ENCODE measurements at places on chromosomes 13 and 19.

DNA sequence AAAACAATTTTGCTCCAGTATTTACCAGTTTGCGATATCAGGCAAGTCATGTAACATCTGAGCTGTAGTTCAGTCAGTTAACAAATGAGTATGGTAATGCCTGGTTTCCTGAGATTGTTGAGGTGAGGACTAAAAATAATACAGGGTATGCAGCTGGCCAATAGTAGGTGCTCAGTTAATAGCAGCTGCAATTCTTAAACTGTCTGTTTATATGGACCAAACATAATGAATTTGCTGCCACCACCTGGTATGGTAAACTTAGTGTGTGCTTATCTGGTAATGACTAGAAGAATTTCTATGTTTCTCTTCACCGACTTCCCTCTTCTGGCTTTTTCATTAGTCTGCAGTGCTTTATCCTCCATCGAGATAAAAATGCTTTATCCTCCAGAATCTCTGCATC is 9.1 kb downstream of the ZMYM2 start:
- DNase-seq = no peak

DNA sequence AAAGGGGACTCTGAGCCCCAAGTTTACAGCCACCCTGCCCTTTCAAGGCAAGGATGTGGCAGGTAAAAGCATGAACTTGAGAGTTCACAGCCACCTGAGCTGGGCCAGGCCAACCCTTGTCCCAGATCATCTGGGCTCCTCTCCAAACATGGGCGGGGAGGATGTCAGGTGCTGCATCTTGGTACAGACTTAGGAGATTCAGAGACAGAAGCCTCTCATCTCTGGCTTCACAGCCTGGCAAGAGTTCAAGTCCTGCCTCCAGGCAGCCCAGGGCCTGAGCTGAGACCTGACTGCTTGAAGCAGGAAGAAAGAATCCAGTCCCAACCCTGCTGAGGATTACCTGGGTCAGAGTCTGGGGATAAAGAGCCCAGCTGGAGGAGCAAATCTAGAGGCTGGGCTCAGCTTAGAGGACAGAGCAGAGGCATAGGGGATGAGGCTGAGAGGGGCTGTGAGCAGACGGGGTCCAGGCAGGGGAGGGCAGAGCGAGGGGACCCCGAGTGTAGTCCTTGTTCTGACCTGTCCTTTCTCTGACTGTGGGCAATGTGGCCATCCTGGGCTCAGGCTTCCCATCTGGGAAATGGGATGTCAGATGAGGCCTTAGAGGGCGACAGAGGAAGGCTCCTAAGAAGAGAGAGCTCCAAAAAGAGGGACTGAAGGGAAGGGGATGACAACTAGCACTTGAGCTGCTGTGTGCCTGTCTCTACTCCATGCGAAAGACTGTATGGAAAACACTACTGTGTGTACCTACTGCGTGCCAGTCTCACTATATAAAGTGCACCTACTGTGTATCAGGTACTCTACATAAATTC is 6.6 kb upstream of the OR10H5 start:
- DNase-seq = no peak

DNA sequence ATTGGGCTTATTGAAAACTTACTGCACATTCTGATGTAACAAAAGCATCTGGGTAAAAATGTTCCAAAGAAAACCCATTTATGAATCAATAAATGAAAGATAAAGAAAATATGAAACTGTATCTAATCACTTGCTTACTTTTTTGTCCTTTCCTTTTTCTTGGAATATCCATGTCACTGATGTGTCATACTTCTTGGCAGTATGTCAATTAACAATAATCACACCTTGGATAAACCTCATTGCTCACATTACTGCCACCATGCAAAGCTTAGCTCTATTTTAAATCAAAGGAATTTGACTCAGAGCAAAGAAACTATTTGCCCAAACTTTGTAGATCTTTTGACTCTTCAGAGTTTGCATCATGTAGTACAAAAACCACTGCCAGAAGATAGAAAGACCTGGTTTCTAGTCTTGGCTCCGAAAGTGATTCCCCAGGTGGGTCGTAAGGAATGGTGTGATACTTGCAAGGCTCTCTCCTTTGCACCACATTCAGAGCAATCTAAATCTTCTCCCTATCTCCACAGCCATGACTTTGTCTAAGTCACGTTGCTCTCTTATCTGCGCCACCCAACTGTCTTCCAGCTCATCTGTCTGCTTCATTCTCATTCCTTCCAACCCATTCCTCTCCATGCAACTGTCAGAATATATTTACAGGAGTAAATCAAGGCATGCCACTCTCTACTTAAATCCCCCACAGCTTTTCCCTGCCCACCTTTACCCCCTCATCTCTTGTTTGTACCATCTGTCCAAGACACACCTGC is 311.9 kb downstream of the COG6 start:
- DNase-seq = no peak

- DNase-seq = no peak
These were observed 28.5 kb downstream of the RFC3 start for GRCh38 chr13:33846303-33847062.

- DNase-seq = no peak
These were observed 36.5 kb upstream of the CYP2B6 start for GRCh38 chr19:40954573-40954972.

GRCh38 chr13:71712988-71713653 is 153.9 kb downstream of the DACH1 start:
- no peak for DNase-seq

DNA sequence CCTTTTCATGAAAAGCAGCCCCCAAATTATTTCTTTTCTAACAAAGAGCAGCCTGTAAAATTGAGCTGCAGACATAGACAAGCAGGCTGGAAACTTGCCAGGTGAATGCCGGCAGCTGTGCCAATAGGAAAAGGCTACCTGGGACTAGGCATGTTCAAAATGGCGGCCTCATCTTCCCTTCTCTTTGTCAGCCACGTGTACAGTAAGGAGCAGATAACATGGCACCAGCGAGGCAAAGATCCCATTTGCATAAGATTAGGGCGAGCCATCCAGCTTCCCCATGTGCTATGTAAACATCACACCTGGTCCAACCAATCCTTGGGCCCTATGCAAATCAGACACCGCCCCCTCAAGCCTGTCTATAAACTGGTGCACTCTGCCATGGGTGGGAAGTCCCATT is 31.2 kb upstream of the CACNA1A start:
- DNase-seq = no peak

DNA sequence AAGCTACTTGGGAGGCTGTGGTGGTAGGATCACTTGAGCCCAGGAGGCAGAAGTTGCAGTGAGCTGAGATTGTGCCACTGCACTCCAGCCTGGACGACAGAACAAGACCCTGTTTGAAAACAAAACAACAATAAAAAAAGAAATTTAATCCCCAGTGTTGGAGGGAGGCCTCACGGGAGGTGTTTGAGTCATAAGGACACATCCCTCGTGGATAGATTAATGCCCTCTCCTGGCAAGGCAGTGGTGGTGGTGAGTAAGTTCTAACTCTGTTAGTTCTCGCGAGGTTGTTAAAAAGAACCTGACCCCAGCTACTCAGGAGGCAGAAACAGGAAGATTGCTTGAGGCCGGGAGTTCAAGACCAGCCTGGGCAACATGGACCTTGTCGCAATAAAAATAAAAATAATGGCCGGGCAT is 27.6 kb upstream of the SIN3B start:
- DNase-seq = peak; percentile 54

DNA sequence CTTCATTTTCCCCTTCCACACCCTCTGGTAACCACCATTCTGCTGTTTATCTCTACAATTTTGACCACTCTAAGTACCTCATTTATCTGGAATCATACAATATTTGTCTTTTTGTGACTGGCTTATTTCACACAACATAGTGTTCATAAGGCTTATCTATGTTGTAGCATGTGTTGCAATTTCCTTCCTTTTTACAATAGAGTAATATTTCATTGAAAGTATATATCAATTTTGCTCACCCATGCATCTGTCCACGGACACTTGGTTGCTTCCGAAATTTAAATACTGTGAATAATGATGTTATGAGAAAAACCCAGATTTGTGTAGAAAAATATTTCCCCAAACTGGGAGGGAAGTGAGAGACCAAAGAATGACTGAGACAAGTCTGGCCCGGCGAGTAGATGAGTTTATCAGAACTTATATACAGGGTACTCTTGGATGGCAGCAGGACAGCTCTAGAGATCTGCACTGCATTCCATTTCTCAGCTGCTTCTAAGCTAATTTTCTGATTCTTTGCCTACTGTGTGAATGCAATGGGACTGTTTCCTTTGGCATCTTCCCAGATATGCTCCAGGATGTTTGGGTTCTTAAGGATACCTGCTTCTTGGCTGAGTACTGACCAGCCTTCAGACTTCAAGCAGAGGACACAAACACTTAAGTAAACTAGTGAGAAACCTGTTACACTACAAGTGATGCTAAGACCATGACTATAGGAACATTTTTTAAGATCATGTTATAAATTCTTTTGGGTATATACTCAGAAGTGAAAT is 834.0 kb upstream of the PCDH9 start:
- no peak for DNase-seq

DNA sequence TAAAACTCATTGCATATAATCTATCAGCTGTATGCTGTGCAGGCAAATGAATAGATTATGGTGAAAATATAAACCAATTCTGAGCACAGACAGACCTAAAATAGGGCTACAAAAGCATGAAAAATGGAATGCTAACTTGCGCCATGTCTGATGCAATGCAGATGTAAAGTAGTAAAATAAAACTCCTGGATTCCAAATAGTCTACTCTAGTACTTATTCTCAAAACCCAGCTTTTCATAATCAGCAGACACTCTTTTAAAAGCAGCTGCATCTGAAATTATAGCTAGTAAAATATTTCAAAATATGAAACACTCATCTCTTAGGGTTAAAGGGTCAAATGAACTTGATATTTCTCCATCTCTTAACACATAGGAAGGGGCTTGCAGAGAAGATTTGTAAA is 4.7 kb upstream of the POMP start:
- DNase-seq = no peak

- no peak for DNase-seq
These were observed 9.5 kb downstream of the NFILZ start for GRCh38 chr19:8639821-8640401.

- no peak for DNase-seq
These were observed 6.2 kb downstream of the ZNF709 start for GRCh38 chr19:12478234-12478941.

DNA sequence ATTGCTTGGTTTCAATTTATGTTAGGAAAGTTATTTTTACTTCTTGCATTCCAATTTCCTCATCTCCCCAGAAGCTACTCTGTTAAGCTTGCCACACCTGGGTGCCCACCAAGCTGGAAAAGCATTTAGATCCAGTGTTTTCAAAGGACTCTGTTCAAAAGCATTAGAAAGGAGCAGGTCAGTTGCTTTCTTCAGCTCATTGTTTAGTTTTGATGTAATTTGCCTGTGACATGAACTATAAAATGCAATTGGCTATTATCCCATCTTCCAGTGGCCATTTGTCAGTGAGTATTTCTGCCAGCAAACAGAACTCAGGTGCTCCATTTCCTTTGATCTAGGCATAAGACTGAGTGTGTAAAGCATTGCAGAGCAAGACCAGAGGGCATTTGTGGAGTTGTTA is 46.7 kb upstream of the RNF113B start:
- DNase-seq = no peak

DNA sequence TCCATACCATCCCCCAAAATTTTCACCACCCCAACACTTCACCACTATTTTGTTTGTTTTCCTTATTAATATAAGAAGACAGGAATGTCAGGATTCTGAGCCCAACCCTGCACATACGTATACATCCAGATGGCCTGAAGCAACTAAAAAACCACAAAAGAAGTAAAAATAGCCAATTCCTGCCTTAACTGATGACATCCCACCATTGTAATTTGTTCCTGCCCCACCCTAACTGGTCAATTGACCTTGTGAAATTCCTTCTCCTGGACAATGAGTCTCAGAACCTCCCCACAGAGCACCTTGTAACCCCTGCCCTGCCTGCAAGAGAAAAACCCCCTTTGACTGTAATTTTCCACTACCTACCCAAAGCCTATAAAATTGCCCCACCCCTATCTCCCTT is 132.5 kb downstream of the ZNF675 start:
- DNase-seq = no peak

DNA sequence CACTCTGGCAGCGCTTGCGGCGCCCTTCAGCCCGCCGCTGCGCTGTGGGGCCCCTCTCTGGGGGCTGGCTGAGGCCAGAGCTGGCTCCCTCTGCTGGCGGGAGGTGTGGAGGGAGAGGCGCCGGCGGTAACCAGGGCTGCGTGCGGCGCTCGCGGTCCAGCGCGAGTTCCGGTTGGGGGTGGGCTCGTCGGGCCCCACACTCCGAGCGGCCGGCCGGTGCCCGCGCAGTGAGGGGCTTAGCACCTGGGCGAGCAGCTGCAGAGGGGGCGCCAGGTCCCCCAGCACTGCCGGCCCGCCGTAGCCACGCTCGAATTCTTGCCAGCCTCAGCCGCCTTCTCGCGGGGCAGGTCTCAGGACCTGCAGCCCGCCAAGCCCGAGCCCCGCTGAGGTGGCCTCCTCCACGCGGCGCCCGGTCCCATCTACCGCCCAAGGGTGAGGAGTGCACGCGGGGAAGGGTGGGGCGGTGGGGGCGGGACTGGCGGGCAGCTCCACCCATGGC is 879.0 kb upstream of the SLITRK5 start:
- DNase-seq = no peak

GRCh38 chr13:33262062-33262487 is 23.5 kb downstream of the STARD13 start:
- peak; percentile 52 for DNase-seq

DNA sequence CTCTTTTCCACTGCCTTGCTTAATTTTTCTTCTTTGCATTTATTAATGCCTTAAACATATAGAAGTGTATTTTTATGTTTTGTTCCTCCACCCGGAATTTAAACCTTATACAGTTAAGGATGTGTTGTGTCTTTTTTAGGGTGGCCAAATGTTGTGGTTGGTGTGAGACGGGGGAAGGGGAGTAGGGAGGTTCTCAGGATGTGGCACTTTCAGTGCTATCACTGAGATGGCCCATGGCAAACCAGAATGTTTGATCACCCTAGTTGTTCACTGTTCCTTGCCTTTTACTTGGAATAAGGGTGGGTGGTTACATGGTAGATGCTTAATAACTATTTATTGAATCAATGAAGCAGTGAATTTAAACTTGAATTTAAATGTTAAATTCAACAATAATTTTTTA is 216.0 kb upstream of the SLITRK1 start:
- no peak for DNase-seq

DNA sequence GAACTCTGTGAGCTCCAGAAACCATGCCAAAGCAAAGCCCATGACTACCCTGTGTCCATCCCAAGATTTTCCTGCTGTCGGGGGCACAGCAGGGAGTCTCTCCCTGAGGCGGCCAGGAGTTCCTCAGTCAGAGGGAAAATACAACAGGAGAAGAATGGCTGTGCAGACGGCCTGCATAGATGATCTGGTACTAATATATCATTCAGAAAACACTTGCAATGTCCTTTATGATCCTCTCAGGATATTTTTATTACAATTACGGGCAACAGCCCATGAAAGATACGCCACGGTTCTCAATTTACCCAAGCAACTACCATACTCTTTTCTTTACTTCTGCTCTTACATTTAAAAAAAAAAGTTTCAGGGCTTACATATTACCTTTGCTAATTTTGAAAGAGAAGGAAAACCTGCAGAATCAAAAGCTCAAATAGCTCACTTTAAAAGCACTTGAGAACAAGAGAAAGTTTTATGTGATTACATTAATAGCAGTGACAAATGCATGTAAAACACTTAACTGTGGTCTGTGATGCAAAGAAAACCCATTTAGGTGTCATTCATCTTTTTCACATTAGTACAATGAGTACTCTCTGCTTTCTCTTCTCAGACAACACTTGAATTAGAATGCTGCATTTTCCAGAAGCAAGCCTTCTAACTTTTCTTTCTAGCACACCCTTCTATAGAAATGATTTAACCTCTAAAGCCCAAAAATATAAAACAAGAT is 460.8 kb downstream of the KLF5 start:
- DNase-seq = no peak

- no peak for DNase-seq
These were observed 185.3 kb downstream of the LHFPL6 start for GRCh38 chr13:39417643-39418042.

GRCh38 chr19:32104850-32105235 is 240.6 kb upstream of the ZNF507 start:
- DNase-seq = no peak

Measured in adrenal gland (tissue), 19 donors.